ENCODE measurements at places on chromosomes 2 and 18.
A peak's percentile ranks its signal among the peaks of the same experiment; 100 is the strongest.

GRCh38 chr2:195572895-195573683 lies 83.9 kb upstream of the SLC39A10 start:
- no peaks in the 10 kb centered on the region for H3K27me3 ChIP-seq
- H3K4me1 ChIP-seq = no peaks in the 10 kb centered on the region
- DNase-seq = no peak

GRCh38 chr18:25016666-25017065 lies 335.3 kb downstream of the ZNF521 start:
- no peaks in the 10 kb centered on the region for H3K27me3 ChIP-seq
- no peak overlapping the region for H3K27ac ChIP-seq
- no peaks in the 10 kb centered on the region for H3K4me1 ChIP-seq
- no peak for DNase-seq

- H3K27me3 ChIP-seq = no peaks in the 10 kb centered on the region
- H3K4me1 ChIP-seq = 0 out of 2 replicates have a peak, but pooled peaks cover 4% of the 10 kb centered on the region
- peak; percentile 21 for DNase-seq
- no peaks in the 10 kb centered on the region for H3K36me3 ChIP-seq
Observed at GRCh38 chr2:144330951-144331673, 188.8 kb downstream of the ZEB2 start.

GRCh38 chr2:237196409-237196808 lies 110.7 kb downstream of the COPS8 start:
- H3K36me3 ChIP-seq = no peaks in the 10 kb centered on the region
- no peak overlapping the region for H3K4me3 ChIP-seq
- H3K27me3 ChIP-seq = no peaks in the 10 kb centered on the region
- no peak overlapping the region for H3K27ac ChIP-seq

DNA sequence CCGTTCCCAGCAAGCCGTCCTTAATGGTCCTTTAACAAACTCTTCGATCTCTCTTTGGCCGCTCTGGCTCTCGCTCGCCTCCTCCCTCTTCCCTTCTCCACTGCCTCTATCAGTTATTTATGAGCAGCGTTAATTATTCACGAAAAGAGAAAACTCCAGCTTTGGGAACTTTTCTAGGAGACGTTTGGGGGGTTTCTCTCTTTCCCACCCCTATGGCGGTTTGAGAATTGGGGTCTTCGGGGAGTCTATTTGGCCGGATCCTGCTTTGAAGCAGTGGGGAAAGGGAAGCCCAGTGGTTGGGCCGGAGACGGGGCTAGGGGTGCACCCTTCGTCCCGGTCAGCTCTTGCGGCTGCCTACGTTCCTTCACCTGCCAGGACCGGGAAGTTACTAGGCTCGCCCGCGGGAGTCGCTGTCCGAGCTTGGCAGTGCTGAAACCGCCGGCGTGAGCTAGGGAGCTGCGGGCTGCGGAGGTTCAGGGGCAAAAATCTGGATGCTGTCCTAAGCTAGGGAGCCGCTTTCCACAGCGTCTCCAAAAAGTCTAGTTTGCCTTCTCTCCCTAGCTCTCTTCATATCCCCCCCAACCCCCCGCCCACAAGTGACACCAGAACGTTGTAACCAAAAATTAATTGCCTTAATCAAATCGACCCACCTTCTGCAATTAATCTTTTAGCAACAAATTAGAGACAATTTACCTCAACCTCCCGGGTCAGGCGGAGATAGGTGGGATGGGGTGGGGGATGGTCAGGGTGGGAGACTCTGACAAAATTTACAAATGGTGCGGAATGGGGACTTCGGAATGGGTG lies 8.9 kb upstream of the SKOR2 start:
- no peak overlapping the region for H3K27ac ChIP-seq
- DNase-seq = no peak
- no peaks in the 10 kb centered on the region for H3K27me3 ChIP-seq
- no peaks in the 10 kb centered on the region for H3K4me1 ChIP-seq

DNA sequence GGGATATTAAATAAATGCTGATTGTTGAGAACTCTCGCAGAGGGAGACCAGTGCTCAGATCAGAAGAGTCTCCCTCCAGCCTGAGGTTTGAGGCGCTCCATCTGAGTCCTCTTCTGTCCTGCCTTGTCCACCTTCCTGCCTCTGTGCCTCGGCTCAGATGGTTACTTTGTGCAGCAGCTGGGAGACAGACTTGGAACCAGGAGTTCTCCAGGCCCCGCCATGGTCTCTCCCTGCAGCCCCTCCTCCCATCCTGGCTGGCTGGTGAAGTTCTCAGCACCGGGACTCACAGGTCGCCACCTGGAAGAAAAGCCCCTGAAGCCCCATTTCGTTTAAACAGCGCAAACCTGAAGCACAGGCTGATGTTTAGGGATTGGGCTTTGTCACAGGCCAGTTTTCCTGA lies 60.6 kb downstream of the DDX1 start:
- H3K36me3 ChIP-seq = no peaks in the 10 kb centered on the region
- no peak overlapping the region for H3K27ac ChIP-seq
- H3K4me3 ChIP-seq = no peak overlapping the region

DNA sequence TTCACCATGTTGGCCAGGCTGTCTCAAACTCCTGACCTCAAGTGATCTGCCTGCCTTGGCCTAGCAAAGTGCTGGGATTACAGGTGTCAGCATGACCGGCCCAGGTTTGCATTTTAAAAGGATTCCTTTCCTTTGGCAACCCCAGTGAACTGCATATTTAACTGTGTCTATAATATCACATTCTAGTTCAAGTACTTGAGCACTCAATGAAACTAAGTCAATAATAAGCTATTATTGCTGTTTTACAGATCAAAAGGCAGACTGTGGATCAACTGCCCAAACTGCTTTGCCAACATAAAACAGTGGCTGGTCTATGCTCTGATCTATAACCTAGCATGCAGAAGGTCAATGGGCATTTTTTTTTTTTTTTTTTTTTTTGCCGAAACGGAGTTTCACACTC lies 144.5 kb downstream of the USP34 start:
- H3K27me3 ChIP-seq = no peaks in the 10 kb centered on the region
- H3K27ac ChIP-seq = no peak overlapping the region
- no peak for DNase-seq

GRCh38 chr2:30847329-30847728 lies 40.1 kb upstream of the CAPN13 start:
- H3K27me3 ChIP-seq = no peaks in the 10 kb centered on the region
- no peaks in the 10 kb centered on the region for H3K36me3 ChIP-seq
- H3K4me3 ChIP-seq = no peak overlapping the region
- DNase-seq = no peak
- no peak overlapping the region for H3K27ac ChIP-seq

GRCh38 chr18:9868857-9869714 lies 16.7 kb upstream of the TXNDC2 start:
- H3K36me3 ChIP-seq = no peaks in the 10 kb centered on the region
- H3K27me3 ChIP-seq = no peaks in the 10 kb centered on the region
- no peaks in the 10 kb centered on the region for H3K4me1 ChIP-seq
- no peak overlapping the region for H3K4me3 ChIP-seq
- no peak for DNase-seq

GRCh38 chr18:68494802-68495581 lies 219.9 kb downstream of the TMX3 start:
- H3K36me3 ChIP-seq = no peaks in the 10 kb centered on the region
- H3K4me1 ChIP-seq = no peaks in the 10 kb centered on the region
- H3K4me3 ChIP-seq = no peak overlapping the region
- no peak for DNase-seq
- H3K27me3 ChIP-seq = no peaks in the 10 kb centered on the region
